Stimulated activated CD8-positive, alpha-beta memory T cell treated with anti-CD3 and anti-CD28 coated beads, Interleukin-4, amount 100 ng/mL, for 24 hours (primary cell): ENCODE measurements at places on chromosomes 7 and 10.
A peak's percentile ranks its signal among the peaks of the same experiment; 100 is the strongest.

DNA sequence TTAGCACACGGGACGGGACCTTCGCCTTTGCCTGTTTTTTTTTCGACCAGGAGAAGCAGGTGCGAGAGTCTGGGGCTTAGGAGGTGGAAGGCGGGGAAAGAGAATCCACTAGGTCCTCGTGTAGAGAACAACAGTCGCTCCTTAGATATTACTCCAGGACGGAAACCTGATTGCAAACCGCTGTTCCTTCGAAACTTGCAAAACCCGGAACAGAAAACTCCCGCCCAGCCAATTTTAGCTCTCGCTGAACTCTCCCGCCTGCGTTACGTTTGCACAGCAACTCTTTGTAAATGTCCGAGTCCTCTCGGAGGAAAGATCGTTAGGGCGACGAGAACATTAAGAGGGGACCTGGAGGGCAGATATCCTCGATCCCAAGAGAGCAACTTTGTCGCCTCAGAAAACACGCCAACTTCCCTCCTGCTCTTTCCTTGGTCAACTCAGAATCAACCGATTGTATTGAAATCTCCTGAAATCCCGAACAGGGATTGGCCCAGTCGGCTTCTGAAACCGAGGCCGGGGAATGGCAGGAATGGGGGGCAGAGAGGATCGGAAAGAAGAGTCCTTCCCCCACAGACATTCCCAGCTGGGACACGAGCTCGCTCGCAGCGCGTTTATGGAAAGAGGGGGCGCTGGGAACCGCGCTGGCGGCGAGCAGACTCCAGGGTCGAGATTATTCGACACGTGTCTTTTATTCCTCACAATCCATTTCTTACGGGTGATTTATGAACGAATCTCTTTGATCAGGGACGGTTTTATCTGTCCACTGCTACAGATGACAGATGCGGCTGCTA is 9.9 kb downstream of the TWIST1 start:
- no peak for DNase-seq

DNA sequence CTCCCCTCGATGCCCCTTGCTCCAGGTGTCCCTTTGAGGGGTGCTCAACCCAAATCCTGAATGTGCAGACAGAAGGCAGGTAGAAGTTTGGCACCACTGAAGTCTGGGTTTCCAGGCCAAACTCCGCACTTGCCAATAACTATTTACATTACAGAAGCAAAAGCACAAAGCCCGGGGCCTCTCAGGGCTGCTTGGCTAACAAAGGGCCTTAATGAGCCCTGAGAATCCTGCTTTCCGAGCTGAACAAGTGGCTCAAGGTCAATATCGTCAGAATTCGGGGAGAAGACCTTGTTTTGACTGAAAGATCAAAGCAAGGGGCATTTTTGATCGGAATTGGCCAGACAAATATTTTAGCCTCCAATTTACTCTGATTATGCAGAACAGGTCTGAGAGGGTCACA is 189.9 kb downstream of the HERPUD2 start:
- DNase-seq = no peak

GRCh38 chr7:57201021-57201894 is 69.0 kb upstream of the ZNF479 start:
- DNase-seq = no peak

DNA sequence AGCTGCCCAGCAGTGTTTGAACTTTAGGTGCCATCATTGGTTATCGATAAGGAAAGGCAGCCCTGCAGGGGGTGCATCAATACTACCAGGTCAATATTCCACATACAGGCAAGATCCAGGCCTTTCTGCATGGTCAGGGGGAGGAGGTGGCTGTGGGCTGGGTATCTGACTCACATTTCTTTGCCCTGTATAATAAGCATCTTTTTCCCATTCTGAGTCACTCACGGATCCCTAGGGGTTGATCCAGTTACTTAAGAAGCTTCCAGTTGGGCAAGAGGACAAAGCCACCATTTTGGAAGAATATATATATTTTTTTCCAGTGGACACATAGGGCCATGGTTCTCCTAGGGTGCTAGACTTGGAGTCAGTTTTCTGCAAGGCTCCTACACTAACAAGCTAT is 114.2 kb upstream of the HABP2 start:
- no peak for DNase-seq

- DNase-seq = no peak
These were observed 87.2 kb upstream of the MKX start for GRCh38 chr10:27832826-27833225.

DNA sequence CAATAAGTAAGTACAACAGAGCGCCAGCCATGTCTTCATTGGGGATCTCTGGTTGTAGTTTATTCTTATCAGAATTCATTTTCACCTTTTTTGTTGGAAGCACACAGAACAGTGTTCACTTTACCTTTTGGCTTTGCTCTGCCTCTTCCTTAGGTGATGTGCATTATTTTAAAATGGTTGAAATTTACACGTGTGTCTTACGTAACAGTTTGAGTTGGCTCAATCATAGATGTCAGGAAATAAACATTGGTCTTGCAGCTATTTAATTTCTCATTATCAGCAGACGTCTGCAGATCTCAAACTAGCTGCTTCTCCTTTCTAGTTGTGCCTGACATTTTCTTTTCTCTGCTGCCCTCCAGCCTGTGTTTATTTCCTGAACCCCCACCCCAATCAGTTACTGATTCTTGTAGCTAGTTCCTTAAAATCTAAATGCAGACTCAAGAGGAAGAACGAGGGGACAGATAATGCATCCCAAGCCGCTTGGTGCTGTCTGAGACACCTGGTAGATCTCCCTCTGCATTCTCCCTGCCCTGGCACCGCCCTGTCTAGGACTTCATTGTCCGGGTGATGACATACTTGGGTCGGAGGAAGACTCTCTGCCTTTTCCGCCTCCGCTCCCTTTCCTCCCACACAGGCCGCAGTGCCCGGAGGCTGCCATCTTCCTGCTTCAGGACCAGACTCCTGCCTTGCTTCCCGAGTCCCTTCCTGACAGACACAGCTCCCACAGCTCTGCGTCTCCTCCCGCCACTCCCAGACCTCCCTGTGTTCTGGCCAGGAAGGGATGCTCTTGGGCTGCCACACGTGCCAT is 108.2 kb downstream of the ANKRD61 start:
- DNase-seq = no peak

- DNase-seq = no peak
These were observed 109.9 kb downstream of the JCAD start for GRCh38 chr10:29949411-29950011.

DNA sequence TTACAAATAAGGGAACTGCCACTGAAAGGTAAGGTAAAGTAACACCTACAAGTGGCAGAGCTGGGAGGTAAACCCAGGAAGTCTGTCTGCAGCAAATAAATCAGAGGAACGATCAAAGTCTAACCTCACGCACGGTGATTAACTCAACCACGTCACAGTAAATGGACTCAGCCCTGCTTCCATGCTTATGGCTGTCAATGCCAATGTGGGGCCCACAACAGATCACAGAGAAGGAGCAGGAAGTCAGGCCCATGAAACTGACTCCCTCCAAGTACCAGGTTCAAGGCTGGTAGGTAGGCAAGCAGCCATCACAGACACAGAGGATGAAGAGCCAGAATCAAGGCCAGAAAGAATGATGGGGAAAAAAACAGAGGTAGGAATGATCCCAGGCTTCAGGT is 38.0 kb upstream of the ACSL5 start:
- no peak for DNase-seq

- DNase-seq = no peak
These were observed 797 bp upstream of the NKX2-3 start for GRCh38 chr10:99531696-99532593.

DNA sequence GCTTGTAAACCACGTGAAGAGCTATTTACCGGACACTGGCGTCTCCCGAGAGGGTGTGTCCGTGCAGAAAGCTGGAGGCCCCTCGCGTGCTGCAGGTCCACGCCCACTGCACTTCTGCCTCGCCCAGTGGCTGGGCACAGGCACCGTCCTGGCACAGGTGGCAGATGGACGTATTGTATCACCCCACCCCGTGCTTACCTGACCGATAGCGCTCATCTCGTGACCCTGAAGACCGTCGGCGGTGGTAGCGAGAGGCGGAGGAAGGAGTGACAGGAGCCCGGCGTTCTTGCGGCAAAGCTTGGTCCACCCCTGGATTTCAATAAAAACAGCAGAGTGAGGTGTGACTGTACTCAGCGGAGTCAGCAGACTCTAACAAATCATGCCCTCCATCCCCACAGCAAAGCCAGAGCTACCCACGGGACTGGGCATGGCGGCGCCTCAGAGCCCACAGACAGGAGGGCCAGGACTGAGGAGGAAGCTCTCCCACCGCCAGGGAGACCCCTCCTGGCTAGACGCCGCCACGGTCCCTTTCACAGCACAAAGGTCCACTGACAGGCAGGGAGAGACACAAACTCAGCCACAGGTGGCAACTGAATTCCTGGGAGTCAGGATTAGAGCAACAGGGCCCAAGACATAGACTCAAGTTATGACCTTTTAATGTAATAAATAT is 217.1 kb downstream of the DIP2C start:
- DNase-seq = no peak

GRCh38 chr10:26367771-26368170 is 70.4 kb upstream of the APBB1IP start:
- DNase-seq = no peak

- DNase-seq = no peak
These were observed 85.8 kb downstream of the SNX13 start for GRCh38 chr7:17854261-17855047.

- DNase-seq = peak; percentile 16
These were observed 855 bp downstream of the ATP6V1F start for GRCh38 chr7:128863433-128863989.

GRCh38 chr10:99658622-99659030 is 683 bp upstream of the ENTPD7 start:
- DNase-seq = peak; percentile 46

DNA sequence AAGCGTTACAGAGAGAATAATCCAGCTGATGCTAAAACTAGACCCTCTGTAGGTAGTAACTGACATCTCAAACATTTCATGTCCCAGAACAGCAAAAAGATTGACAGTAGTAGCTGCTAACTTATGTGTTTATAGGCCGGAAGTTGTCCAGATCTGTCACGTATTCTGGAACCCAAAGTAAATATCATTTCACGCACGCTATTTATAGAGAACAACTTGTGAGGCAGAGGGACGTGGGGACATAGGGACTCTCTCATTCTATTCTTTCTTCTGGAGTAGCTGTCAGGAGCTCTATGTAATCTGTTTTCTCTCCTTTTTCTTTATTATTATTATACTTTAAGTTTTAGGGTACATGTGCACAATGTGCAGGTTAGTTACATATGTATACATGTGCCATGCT is 22.3 kb downstream of the AGK start:
- no peak for DNase-seq

DNA sequence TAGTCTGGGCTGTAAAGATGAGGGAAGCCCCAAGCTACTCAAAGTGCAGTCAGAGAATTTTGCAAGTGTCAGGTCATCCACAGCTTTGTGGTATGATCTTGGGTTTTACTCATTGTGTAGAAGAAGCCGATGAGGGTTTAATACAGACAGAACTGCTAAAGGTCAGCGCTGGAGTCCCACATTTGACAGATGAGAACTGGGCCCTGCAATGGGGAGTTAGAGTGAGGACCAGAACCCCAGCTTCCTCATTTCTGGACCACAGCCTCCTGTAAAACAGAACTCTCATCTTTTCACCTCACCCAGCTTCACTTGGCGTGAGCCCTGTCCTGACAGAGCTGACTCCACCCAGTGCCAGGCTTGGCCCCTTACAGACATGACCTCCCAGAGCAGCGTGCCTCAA is 20.1 kb downstream of the LRRC20 start:
- no peak for DNase-seq

- no peak for DNase-seq
These were observed 10.7 kb downstream of the PFKP start for GRCh38 chr10:3077940-3078630.

- DNase-seq = no peak
These were observed 9.0 kb downstream of the RBP3 start for GRCh38 chr10:47357131-47357582.

- DNase-seq = no peak
These were observed 79.5 kb downstream of the SLC13A1 start for GRCh38 chr7:123120286-123120685.

- no peak for DNase-seq
These were observed 588.2 kb upstream of the KCND2 start for GRCh38 chr7:119684763-119685162.

- no peak for DNase-seq
These were observed 21.3 kb upstream of the AKR1B1 start for GRCh38 chr7:134480202-134480601.

GRCh38 chr7:76304888-76305375 is 2.5 kb downstream of the HSPB1 start:
- no peak for DNase-seq

DNA sequence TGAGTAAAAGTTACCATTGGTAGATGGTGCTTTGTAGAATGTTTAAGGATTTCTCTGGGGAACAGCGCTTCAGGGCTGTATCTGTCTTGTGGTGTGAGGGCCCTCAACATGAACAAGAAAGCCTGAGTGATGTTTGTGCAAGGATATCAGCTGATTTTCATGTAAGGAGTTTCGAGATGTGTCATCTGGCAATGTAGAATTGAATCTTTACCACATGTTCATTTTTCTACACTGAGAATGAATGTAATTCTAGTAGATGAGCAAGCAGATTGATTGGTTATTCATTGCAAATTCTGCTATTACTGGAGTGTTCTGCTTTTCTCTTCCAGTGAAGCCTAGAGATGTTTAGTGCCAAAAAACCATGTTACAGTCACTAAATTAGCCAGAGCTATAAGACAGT is 87.7 kb downstream of the ST7 start:
- DNase-seq = no peak

DNA sequence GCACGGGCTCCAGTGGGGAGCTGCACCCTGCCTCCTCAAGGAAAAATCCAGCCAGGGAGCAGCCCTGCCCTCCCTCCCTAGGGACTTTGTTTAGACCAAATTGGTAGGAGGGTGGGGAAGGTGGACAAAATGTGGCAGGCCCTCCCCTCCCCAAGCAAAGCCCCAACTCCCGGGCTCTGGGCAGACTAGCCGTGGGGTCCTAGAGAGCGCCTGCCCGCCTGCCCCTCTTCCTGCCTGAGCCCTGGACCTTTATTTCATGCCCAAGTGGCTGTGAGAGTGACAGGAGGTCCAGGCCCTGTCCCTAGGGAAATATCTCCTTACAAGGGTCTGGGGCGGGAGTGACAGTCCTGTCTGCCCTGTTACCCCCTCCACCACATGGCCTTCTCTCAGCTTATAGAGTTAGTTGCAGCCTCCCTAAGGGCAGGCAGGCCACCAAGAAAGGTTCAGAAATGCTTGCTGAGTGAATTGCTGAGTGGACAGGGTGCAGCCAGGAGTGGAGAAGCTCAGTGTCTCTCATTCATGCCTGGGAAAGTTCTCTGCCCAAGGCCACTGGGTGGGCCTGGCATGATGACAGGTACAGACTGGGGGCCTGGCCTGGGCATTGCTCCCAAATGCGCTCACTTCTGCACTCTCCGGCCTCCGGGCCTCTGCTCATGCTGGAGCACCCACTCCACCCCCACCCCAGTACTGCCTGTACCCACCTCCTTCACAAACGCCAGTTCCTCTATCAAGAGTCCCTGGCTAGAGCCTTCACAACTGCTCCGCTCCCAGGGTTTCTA is 25.2 kb downstream of the DNAJB12 start:
- DNase-seq = no peak
